Right ventricle myocardium superior (tissue), 1 donor: ENCODE measurements at places on chromosomes 16 and 17. TPM values are rescaled to one million over a fixed set of nuclear protein-coding genes. Genes with fewer than 3 reads are reported as not detected.

PRR35 gene
- total RNA-seq, result not detected

GRCh38 chr17:3834811-3835210 lies 11.2 kb downstream of the NCBP3 start:
- DNase-seq, result no peak

DNA sequence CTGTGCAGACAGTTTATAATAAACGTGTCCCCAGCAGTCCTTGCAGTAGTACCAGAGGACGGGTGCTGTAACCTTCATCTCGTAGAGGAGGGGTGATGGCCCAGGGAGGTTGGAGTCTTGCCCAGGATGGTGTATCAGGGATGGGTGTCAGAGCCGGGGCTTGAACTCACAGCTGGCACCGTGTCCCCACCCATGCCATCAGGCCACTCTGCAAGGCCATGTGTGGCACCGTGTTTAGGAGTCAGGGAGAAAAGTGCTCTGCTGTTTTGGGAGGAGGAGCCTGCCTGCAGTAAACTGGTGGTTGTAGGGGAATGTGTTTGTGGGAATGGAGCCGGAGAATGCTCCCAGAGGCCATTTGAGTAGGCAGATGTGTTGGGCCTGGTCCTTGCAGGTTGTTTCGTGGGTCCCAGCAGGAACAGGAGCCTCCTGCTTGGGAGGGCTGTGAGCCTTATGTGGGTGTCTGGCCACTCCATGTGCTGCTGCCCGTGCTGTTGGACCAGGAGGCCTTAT lies 1.7 kb downstream of the ADORA2B start:
- no peak for DNase-seq

GRCh38 chr17:46842835-46843234 lies 8.5 kb upstream of the WNT9B start:
- DNase-seq, result no peak

GRCh38 chr17:1608676-1609075 lies 20.0 kb downstream of the SLC43A2 start:
- DNase-seq, result no peak
